ENCODE measurements at places on chromosomes 12 and 14. TPM values are rescaled to one million over a fixed set of nuclear protein-coding genes. Genes with fewer than 3 reads are reported as not detected.

Gene ADAM20
- 0.43 TPM for total RNA-seq

DNA sequence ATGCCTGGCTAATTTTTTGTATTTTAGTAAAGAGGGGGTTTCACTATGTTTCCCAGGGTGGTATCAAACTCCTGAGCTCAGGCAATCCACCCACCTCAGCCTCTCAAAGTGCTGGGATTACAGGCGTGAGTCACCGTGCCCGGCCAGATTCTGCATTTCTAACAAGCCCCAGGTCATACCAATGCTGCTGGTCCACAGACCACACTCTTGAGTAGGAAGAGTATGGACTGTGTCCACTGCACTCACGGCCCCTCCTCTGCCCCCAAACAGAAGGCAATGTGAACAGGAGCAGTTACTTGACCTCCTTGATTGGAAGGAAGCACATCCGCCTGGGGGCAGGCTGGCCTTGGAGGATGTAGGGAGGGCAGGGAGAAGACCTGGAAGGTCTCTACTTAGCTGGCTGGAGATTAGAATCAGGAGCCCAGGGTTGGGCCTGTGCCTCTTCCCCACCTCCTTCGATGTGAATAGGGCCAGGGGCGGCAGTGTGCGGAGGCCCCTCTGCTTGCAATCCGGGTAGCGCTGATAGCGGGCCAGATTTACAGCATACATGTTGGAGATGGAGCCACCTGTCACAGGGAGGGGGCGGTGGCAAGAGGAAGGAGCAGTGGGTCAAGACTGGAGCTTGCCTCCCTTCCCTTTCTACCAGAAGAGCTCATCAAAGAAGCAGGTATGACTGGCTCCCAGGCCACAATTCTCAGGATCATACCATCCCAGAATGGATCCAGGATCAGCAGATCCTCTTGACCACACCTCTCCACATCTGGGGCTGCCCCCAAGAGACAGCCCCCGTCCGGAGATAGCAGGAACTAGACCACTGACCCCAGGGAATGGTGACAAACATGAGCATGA is 9.4 kb upstream of the ZNF740 start:
- no peak for DNase-seq

- DNase-seq, result no peak
Observed at GRCh38 chr12:18752280-18752920, 14.5 kb downstream of the CAPZA3 start.

Gene PUS7L
- total RNA-seq, result 4.6 TPM

- DNase-seq, result no peak
Observed at GRCh38 chr14:35301735-35302528, 9.8 kb downstream of the PSMA6 start.

- no peak for DNase-seq
Observed at GRCh38 chr12:70643939-70644338, 6.7 kb upstream of the PTPRB start.

GRCh38 chr14:92926180-92926845 is 3.4 kb downstream of the CHGA start:
- DNase-seq, result no peak

- no peak for DNase-seq
Observed at GRCh38 chr12:102347811-102348210, 132.6 kb downstream of the IGF1 start.

- no peak for DNase-seq
Observed at GRCh38 chr12:117689857-117690256, 278.9 kb downstream of the KSR2 start.

Gene CACNA2D4
- total RNA-seq, result 4.1 TPM

DNA sequence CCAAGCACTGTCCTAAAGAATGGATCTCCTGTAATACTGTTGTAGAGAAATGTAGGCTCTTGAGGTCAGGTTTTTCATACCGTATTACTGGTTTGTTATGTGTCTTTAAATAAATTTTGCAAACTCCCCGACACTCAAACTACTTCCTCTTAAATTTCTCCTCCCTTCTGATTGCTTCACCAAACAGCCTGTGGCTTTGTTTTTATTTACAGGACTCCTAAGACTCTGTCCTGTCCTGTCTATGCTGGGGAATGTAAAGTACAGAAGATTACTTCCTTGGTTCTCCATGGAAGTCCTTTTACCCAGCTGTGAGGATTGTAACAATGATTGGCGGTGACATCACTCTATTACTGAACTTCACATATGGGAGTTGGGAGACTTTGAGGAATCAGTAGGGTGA is 873.5 kb downstream of the DIO2 start:
- DNase-seq, result no peak

Gene IL22
- not detected for total RNA-seq

- no peak for DNase-seq
Observed at GRCh38 chr12:57539134-57539768, 7.7 kb downstream of the DCTN2 start.

- no peak for DNase-seq
Observed at GRCh38 chr14:85516239-85517113, 13.5 kb upstream of the FLRT2 start.
